AG04449 (cell line): ENCODE measurements at places on chromosomes 2 and 18.

- no peak for DNase-seq
Observed at GRCh38 chr2:218378053-218378452, 4.0 kb upstream of the SLC11A1 start.

DNA sequence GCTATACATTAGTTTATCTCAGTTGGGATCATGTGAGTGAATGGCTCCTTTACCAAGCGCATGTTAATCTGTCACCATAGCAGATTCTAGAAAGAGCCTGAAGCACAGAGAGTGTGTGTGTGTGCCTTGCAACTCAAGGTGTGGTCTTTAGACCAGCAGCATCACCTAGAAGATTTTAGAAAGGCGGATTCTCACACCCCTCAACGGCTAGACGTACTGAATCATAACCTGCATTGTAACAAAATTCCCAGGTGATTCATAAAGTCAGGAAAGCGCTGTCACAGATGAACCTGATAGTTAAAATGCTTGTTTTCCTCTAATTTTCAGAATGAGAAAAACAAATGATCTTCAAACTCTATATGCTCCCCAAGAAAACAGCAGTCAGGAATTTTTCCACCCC is 45.5 kb upstream of the MAPRE2 start:
- DNase-seq: no peak

DNA sequence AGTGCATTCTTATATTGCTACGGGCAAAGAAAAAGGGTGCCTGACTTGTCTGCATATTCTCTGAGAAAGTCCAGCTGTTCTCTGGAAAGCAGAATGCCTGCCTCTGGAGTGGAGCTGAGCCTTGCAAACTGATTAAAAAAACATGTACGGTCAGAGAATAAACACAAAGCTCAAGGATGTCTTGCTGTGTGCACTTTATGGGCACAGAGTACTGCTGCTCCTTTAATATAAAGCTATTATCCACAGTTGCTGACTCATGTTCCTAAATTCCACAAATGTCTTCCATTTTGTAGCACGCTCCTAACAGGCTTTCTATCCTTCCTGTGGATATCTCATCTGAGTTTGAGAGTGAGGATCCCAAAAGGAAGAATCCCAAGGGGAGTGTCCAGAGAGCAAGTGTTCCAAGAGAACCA is 229.0 kb downstream of the MREG start:
- DNase-seq: peak; percentile 72

DNA sequence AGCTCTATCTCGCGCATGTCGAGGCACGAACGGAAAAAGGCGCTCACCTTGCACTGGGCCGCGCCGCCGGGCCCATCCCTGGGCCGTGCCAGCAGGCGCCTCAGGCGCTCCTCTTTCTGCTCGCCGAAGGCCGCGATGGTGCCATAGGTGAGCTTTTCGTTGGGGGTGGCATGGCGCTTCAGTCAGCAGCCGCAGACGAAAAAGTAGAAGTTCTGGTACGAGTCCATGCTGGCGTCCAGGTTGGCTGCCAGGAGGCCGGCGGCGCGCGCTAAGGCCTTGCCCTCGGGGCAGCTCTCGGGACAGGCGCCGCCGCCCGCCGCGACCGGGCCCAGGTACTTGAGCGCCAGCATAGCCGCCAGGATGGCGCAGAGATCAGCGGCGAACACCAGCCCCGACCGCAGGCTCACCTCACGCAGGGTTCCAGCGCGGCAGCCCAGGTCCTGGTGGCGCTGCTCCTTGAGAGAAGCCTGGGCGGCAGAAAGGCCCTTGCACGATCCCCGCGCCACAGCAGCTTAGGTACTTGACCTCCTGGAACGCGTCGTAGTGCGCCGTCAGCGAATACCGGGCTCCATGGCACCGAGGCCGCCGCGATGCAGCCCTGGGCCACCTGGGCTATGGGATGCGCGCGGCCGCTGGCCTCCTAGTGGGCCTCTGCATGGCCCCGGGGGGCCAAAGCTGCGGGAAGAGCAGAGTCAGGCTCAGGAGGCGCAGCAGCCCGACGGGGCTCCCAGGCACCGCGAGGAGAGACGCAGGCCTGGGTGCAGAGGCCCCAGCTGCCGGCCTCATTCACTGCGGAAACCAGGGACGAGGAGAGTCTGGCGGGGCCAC is 12.8 kb downstream of the ALPG start:
- no peak for DNase-seq

DNA sequence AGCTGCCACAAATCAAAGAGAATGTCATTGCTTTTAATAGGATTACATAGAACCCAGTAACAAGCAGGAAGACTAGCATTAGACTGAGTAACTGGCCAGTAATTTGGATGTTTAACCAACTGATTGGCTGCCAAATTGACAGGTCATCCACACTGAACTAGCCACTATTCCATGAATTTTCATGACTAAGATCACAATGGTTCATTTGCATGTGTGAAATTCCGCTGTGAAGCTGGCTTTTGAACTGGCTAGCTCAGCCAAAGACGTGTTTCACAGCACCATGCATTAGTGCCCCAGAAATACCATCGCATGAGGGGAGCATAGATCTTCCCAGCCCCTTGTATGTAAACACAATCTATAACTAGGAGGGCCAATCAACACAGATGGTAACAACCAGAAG is 649.8 kb downstream of the ARHGAP15 start:
- DNase-seq: no peak

- DNase-seq: peak; percentile 36
Observed at GRCh38 chr2:118003396-118003824, 10.5 kb downstream of the CCDC93 start.

- peak; percentile 90 for DNase-seq
Observed at GRCh38 chr2:66432801-66433694, 1.9 kb upstream of the MEIS1 start.

- DNase-seq: no peak
Observed at GRCh38 chr2:7348761-7349160, 431.5 kb downstream of the RNF144A start.

- no peak for DNase-seq
Observed at GRCh38 chr2:120570001-120570400, 165.7 kb upstream of the GLI2 start.

DNA sequence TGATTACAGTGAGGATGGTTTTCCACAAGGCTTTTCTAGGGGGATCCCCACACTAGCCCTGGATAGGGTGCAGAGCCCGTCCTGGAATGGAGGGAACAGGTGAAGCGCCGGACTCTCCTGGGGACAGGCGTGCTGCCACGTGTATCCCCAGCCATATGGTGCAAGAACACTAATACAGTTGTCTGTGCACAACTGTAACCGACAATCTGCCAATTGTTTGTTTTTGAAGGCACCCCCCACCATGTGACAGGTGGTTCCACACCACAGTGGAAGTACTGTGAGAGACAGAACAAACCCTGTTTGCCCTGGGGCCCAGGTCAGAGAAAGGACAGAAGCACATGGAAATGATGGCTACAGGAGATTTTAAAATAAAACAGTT is 52.9 kb downstream of the MYCN start:
- no peak for DNase-seq

DNA sequence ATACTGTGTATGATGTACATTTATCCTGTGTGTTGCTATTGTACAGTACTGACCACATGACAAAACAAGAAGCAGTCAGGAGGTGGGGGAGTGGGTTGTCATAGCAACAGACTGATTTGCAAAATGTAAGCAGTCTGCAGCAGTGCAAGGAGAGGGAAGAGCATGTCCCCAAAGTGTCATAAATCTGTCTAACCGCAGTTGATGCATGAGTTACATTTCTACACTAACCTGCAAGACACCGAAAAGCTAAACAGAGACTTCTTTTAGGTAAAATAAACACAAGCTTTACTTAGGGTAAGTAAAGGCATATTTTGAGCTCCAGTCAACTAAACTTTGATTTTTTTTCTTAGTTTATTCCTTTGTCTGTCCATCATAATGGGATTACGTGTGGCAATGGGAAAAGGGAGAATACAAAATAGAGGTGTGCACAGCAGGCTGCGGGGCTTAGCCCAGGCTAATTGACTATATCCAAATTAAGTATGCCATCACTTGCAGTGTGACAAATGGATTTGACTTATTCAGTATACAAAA is 134.5 kb downstream of the MEIS1 start:
- no peak for DNase-seq

- DNase-seq: no peak
Observed at GRCh38 chr18:49305688-49306336, 154.6 kb downstream of the DYM start.

GRCh38 chr2:41199334-41199733 is 747.4 kb upstream of the SLC8A1 start:
- DNase-seq: no peak
